Chondrocyte (in vitro differentiated cells): ENCODE measurements at places on chromosomes 16 and 17. TPM values are rescaled to one million over a fixed set of nuclear protein-coding genes. Genes with fewer than 3 reads are reported as not detected.
A peak's percentile ranks its signal among the peaks of the same experiment; 100 is the strongest.

ZFP3 gene
- 0.29 to 0.69 TPM (median 0.55 TPM) in 3 replicates for total RNA-seq

THRA gene
- total RNA-seq, result 31.9 to 46.6 TPM (median 34.7 TPM) in 3 replicates

GRCh38 chr17:48615047-48615962 lies at the start of gene HOXB8:
HOXB8 (minus strand) TSS chr17:48615292; CDS start chr17:48614704, 588 bp downstream.
- DNase-seq, result no peak
- no peak within 1 kb of the TSS for H3K4me3 ChIP-seq
- H3K36me3 ChIP-seq, result peaks cover 1% of the 10 kb centered on the region
- H3K27ac ChIP-seq, result no peak within 1 kb of the TSS
- peaks cover 82% of the 10 kb centered on the region for H3K27me3 ChIP-seq
- H3K4me1 ChIP-seq, result peaks cover 16% of the 10 kb centered on the region

- H3K4me3 ChIP-seq, result peak overlapping the region; percentile 100
- H3K27me3 ChIP-seq, result no peaks in the 10 kb centered on the region
- peaks cover 34% of the 10 kb centered on the region for H3K4me1 ChIP-seq
- DNase-seq, result no peak
Observed at GRCh38 chr16:67481561-67482232, 740 bp upstream of the ATP6V0D1 start.

ANKRD40CL gene
- not detected in 3 replicates for total RNA-seq

DNA sequence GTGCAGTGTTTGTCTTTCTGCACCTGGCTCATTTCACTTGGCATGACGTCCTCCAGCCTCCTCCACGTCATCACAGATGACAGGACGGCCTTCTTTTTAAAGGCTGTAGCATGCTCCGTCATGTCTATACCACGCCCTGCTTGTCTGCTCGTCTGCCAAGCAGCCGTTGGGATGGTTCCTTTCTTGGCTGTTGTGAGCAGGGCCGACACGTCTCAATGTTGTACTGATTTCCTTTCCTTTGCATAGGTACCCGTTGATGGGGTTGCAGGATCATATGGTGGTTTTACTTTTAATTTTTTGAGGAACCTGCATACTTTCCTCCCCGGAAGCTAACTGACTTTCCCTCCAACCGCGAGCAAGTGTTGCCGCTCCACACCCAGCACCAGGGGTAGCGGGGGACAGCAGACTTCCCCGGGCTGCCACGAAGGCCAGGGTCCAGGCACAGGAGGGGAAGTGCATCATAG lies 212.2 kb upstream of the ZNF469 start:
- peak; percentile 62 for DNase-seq
- H3K36me3 ChIP-seq, result peaks cover 4% of the 10 kb centered on the region
- H3K27ac ChIP-seq, result no peak overlapping the region
- no peaks in the 10 kb centered on the region for H3K27me3 ChIP-seq
- no peak overlapping the region for H3K4me3 ChIP-seq

- H3K27me3 ChIP-seq, result no peaks in the 10 kb centered on the region
- no peak for DNase-seq
- peaks cover 15% of the 10 kb centered on the region for H3K4me1 ChIP-seq
Observed at GRCh38 chr16:88649195-88649923, 1.5 kb downstream of the CYBA start.

KRTAP2-2 gene
- total RNA-seq, result not detected in 3 replicates

DNA sequence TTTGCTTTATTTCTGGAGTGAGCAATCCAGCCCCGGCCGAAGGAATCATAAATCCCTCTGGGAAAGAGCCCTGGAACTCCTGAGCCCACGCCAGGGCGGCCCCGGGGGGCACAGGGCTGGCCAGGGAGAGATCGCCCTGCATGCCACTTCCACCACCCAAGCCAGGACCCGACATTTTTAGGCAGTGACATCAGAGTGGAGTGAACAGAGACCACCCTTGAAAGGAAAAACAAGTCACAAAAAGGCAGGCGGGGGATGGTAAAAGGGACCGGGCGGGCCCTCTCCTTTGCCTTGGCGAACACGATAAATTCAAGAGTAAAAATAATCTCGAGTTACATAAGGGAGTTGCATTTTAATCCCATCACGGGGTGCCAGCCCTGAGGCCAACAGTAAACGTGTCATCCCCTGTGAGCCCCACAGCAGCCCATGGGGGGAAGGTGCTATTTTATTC lies 284.1 kb downstream of the C16orf95 start:
- DNase-seq, result no peak
- H3K4me3 ChIP-seq, result no peak overlapping the region
- no peaks in the 10 kb centered on the region for H3K27me3 ChIP-seq
- H3K4me1 ChIP-seq, result peaks cover 17% of the 10 kb centered on the region
- H3K27ac ChIP-seq, result no peak overlapping the region

- no peak for DNase-seq
- no peaks in the 10 kb centered on the region for H3K36me3 ChIP-seq
- H3K27me3 ChIP-seq, result peaks cover 33% of the 10 kb centered on the region
Observed at GRCh38 chr16:55811811-55812210, 21.1 kb downstream of the CES1 start.

LHX1 gene
- total RNA-seq, result not detected in 3 replicates

TBL3 gene
- total RNA-seq, result 20.9 to 40.1 TPM (median 21.6 TPM) in 3 replicates

DNA sequence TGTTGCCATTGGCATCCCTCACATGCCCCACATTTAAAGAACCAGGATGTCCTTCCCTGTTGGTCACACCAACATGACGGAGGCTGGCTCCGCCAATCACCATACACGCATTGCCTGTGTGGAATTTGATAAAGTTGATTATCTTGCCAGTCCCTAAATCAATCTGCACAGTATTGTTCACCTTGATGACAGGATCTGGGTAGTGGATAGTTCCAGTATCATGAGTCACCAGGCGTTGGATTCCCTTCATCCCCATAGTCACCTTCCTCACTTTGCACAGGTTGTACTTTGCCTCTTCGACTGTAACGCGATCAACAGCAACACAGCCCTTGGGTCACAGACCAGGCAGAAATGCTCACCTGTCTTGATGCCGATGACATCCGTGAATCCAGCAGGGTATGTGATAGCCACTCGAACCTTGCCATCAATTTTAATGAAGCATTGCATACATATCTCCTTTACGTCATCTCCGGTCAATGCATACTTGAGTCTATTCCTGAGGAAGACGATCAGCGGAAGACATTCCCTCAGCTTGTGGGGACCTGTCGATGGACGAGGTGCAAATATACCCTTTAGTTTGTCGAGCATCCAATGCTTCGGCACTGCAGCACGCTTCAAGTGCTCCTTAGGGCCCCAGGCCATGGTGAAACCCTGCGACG lies 14.2 kb downstream of the CTRB2 start:
- no peak overlapping the region for H3K27ac ChIP-seq
- H3K4me1 ChIP-seq, result peaks cover 14% of the 10 kb centered on the region
- H3K27me3 ChIP-seq, result peaks cover 14% of the 10 kb centered on the region
- H3K4me3 ChIP-seq, result no peak overlapping the region
- no peaks in the 10 kb centered on the region for H3K36me3 ChIP-seq

GRCh38 chr17:48328457-48328856 lies 101.6 kb downstream of the SKAP1 start:
- H3K36me3 ChIP-seq, result no peaks in the 10 kb centered on the region
- H3K4me1 ChIP-seq, result no peaks in the 10 kb centered on the region
- no peak for DNase-seq
- no peak overlapping the region for H3K4me3 ChIP-seq

KRT20 gene
- not detected in 3 replicates for total RNA-seq

GRCh38 chr17:12738624-12739023 lies 50.7 kb upstream of the ARHGAP44 start:
- no peak overlapping the region for H3K27ac ChIP-seq
- H3K4me3 ChIP-seq, result no peak overlapping the region
- no peak for DNase-seq
- H3K36me3 ChIP-seq, result peaks cover 10% of the 10 kb centered on the region

DNA sequence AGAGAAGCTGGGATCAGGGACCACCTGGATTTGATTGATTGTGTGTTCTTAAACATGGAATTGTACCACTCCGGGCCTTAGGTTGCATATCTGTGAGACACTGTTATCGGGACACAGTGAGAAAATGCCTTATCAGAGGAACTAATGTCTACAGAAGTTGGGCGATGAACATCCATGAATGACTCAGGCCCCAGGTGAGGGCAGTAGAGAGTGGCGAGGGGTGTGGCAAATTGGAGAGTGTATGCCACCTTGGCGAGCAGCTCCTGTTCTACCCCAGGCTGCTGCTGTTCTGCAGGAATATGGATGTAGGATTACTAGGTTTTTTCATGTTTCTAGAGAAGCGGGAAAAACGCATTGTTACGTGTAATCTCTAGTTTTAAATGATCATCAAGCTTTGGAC lies 38.8 kb downstream of the CLEC16A start:
- H3K27ac ChIP-seq, result no peak overlapping the region
- DNase-seq, result no peak
- no peaks in the 10 kb centered on the region for H3K27me3 ChIP-seq
- H3K4me3 ChIP-seq, result no peak overlapping the region

GRCh38 chr16:55574811-55575210 lies 8.3 kb downstream of the CAPNS2 start:
- no peaks in the 10 kb centered on the region for H3K4me1 ChIP-seq
- no peak for DNase-seq
- H3K27me3 ChIP-seq, result no peaks in the 10 kb centered on the region
- no peak overlapping the region for H3K4me3 ChIP-seq
- no peak overlapping the region for H3K27ac ChIP-seq

FOXN1 gene
- total RNA-seq, result not detected in 3 replicates

ABCA3 gene
- 16.3 to 27.3 TPM (median 26.0 TPM) in 3 replicates for total RNA-seq

TOX3 gene
- not detected in 3 replicates for total RNA-seq

GRCh38 chr17:8332688-8333087 lies 7.0 kb upstream of the ODF4 start:
- H3K27me3 ChIP-seq, result no peaks in the 10 kb centered on the region
- no peak overlapping the region for H3K27ac ChIP-seq
- H3K4me1 ChIP-seq, result no peaks in the 10 kb centered on the region
- no peak for DNase-seq
- no peak overlapping the region for H3K4me3 ChIP-seq
- H3K36me3 ChIP-seq, result no peaks in the 10 kb centered on the region

BICDL2 gene
- not detected in 3 replicates for total RNA-seq

KRT24 gene
- not detected in 3 replicates for total RNA-seq

UBE2G1 gene
- total RNA-seq, result 54.6 to 80.0 TPM (median 79.2 TPM) in 3 replicates

DNA sequence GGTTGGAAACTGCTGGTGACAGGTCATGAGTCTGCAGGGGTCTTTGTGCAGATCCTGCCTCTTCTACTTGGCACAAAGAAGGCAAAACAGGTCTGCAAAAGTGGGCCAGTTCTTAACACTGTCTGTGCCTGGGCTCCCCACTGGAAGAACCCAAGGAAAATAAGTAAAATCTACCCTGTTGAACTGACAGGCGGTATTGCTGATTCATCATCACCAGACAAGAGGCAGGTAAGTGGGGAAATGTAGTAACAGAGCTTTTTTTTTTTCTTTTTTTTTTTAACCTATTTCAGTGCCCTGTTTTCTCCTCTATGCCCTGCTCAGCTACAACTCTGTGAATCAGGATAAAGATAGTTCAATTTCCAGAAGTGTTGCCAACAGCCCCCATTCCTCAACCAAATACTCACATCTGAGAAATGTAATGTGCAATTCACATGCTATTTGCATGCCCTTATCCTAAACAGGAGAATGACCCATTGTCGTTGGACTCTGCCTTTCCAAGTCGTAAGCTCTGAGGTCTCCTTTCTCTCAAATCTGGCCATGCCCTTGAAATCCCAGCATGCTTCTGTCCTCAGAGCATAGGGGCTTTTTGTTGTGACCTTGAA lies 237.0 kb downstream of the SOX9 start:
- no peak for DNase-seq
- H3K27ac ChIP-seq, result no peak overlapping the region
- peaks cover 5% of the 10 kb centered on the region for H3K27me3 ChIP-seq
- peaks cover 15% of the 10 kb centered on the region for H3K4me1 ChIP-seq
- H3K4me3 ChIP-seq, result no peak overlapping the region

KRTAP1-5 gene
- not detected in 3 replicates for total RNA-seq

GRCh38 chr16:13863075-13863765 lies 56.7 kb upstream of the ERCC4 start:
- peaks cover 31% of the 10 kb centered on the region for H3K27me3 ChIP-seq
- no peaks in the 10 kb centered on the region for H3K36me3 ChIP-seq
- no peak for DNase-seq
- no peak overlapping the region for H3K4me3 ChIP-seq

DNA sequence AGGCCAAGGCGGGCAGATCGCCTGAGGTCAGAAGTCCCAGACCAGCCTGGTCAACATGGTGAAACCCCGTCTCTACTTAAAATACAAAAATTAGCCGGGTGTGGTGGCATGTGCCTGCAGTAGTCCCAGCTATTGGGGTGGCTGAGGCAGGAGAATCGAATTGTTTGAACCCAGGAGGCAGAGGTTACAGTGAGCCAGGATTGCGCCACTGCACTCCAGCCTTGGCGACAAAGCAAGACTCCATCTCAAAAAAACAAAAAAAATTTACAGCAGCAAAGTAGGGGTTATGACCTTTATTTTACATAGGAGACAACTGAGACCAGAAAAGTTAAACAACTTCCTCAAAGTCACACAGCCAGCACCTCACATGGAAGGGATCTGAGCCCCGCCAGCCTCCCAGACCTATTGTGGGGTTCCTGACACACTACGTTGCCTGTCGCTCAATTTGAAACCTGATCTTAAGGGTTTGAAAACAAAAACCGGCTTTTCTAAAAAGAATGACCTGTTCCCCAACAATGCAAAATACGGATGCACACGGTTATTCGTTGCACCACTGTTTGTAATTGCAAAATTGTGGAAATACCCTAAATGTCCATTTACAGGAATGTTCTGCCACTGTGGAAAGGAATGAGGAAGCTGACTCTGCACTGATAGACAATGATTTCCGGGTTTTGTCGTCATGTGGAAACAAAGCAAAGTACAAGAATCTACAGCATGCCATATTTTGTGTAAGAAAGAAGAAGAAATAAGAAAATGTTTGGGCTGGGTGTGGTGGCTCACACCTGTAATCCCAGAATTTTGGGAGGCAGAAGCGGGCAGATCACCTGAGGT lies 77.2 kb downstream of the CNGB1 start:
- no peak overlapping the region for H3K27ac ChIP-seq
- H3K4me3 ChIP-seq, result no peak overlapping the region
- peaks cover 27% of the 10 kb centered on the region for H3K27me3 ChIP-seq
- H3K4me1 ChIP-seq, result peaks cover 3% of the 10 kb centered on the region
- H3K36me3 ChIP-seq, result no peaks in the 10 kb centered on the region

GRCh38 chr16:4347765-4348509 lies 3.2 kb downstream of the PAM16 start:
- H3K4me3 ChIP-seq, result no peak overlapping the region
- no peaks in the 10 kb centered on the region for H3K36me3 ChIP-seq
- peaks cover 22% of the 10 kb centered on the region for H3K4me1 ChIP-seq
- no peak for DNase-seq

GRCh38 chr17:8468980-8469379 lies 33.3 kb downstream of the NDEL1 start:
- H3K27ac ChIP-seq, result peak overlapping the region; percentile 66
- no peaks in the 10 kb centered on the region for H3K27me3 ChIP-seq
- DNase-seq, result no peak
- H3K36me3 ChIP-seq, result peaks cover 32% of the 10 kb centered on the region
- H3K4me1 ChIP-seq, result peaks cover 31% of the 10 kb centered on the region

RPL38 gene
- 539 to 625 TPM (median 549 TPM) in 3 replicates for total RNA-seq

- H3K27ac ChIP-seq, result no peak overlapping the region
- H3K4me1 ChIP-seq, result peaks cover 15% of the 10 kb centered on the region
- H3K4me3 ChIP-seq, result no peak overlapping the region
- no peaks in the 10 kb centered on the region for H3K27me3 ChIP-seq
- DNase-seq, result no peak
Observed at GRCh38 chr17:21096874-21097273, 29.9 kb upstream of the DHRS7B start.

CFDP1 gene
- total RNA-seq, result 45.3 to 48.9 TPM (median 46.1 TPM) in 3 replicates

- peak overlapping the region; percentile 1 for H3K27ac ChIP-seq
- no peak for DNase-seq
- peaks cover 49% of the 10 kb centered on the region for H3K4me1 ChIP-seq
Observed at GRCh38 chr16:56510544-56510943, 9.3 kb downstream of the BBS2 start.
